ENCODE measurements at places on chromosomes 4 and X.

DNA sequence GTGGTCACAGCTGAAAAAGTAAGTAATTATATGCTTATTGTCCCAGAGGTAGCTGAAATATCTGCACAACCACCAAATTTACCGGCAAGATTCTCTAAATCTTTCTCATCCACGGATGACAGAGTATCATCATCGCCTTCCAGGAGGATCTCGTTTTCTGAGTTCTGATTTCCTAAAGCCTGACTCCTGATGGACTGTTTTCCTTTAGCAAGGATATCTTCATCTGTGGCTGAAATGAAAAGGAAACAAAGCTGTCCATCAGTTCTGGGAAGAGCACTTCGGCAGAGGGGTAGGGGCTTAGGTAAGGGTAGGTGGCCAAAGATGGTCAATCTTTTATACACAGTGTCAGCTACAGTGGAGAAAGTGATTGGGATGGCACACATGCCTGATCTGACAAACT lies 8.7 kb downstream of the MAB21L2 start:
- no peak for DNase-seq

- DNase-seq = no peak
Observed at GRCh38 chr4:173125216-173125812, 43.3 kb upstream of the GALNT7 start.

- no peak for DNase-seq
Observed at GRCh38 chr4:181200076-181200475, 1043.1 kb upstream of the TENM3 start.

DNA sequence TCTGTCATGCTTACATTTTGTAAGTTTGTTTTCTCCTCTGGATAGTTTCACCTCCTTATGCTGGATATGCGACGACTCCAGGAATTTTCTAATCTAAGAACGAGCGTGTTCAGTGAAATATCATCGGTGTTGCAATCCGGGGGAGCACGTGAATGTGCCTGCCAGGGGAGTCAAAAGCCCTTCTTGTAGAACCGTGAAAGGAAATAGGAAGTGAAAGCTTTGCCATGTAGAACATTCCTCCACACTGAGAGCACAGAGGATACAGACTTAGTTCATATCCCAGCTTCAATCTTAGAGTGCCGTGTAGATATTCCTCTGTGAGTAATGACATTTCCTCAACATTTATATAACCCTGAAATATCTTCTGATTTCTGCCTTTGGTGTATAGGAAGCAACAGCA lies 121.2 kb downstream of the VEGFC start:
- no peak for DNase-seq

GRCh38 chr4:152255437-152255836 lies 280.5 kb downstream of the FBXW7 start:
- DNase-seq = peak; percentile 20

DNA sequence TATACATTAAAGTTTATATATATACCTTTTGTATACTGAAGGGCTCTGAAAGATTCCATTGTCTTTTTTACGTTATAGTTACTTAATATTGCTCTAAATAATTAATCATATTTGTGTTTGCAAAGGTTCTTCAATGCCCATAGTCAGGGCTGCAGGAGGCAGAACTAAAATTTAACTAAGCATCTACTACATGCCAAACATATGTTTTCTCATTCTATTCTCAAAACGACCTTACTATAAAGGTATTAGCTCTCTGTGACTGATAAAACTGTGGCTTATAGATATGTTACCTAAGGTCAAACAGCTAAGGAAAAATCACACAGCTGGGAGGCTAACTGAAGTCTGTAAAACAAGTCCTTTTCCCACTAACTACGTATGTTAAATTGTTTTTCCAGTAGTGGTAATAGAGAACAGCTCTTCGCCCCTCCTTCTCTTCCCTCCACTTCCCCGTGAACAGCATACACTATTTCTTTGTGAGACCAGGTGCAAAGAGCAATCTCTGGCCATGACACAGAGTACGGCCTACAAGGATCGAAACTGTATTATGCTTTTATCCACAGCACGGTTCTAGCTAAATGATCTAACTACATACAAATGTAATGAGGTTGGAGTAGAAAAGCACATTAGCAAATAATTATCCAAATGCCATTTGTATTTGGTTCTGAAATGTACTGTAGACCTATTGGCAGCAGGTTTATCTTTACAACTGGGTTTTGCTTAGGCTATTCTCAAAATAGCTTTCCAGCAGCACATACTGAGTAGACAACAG lies 1.7 kb downstream of the CNOT6L start:
- no peak for DNase-seq

DNA sequence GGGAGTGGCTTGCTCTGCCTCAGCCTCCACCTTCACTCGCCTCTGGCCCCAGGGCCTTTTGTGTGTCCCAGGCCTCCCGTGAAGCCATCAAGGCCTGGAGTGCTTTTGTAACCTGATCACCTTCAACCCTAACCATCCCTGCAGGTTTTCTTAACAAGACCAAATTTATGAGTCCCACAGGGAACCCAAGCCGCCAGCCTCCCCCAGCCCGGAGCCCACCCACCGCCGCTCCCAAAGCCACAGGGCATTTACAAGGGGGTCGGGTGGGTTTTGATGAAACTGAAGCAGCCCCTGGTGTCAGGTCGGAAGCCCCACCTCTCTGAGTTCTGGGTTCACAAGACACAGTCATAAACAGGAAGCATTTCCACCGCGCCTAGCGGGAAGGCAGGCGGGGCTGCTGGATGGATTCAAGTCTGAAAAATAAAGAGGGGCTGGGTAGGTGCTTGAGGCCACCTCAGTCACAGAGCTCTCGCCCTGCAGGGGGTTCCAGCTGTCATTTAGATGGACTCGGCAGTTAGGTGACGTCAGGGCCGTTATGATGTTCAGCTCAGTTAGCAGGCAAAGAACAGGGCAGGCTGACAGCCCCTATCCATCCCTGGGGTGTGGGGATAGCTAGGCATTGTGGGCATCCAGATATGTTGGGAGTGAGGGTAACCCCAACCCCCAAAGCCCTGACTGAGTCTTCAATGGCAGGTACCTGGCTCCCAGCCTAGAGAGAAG lies 128.5 kb downstream of the BCOR start:
- peak; percentile 1 for DNase-seq

DNA sequence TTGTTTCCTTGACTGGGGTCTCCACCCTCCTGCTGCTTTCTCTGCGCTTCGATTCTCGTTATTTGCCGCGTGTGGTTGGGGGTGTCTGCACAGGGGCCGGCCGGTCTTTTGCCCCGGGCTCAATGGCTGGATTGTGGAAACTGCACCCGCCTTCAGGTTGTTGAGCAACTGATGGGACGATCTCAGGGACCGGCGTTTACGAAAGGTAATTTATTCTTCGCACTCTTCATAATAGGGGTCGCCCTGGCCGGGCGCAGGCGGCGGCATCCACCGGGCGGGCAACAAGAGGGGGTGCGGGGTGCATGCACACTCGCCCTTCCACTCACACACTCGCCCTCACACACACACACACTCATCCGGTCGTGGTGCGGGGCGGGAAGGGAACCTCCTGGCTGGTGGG lies 1.4 kb downstream of the ADGRL3 start:
- no peak for DNase-seq

- DNase-seq = no peak
Observed at GRCh38 chr4:16532240-16532970, 306.1 kb upstream of the TAPT1 start.

DNA sequence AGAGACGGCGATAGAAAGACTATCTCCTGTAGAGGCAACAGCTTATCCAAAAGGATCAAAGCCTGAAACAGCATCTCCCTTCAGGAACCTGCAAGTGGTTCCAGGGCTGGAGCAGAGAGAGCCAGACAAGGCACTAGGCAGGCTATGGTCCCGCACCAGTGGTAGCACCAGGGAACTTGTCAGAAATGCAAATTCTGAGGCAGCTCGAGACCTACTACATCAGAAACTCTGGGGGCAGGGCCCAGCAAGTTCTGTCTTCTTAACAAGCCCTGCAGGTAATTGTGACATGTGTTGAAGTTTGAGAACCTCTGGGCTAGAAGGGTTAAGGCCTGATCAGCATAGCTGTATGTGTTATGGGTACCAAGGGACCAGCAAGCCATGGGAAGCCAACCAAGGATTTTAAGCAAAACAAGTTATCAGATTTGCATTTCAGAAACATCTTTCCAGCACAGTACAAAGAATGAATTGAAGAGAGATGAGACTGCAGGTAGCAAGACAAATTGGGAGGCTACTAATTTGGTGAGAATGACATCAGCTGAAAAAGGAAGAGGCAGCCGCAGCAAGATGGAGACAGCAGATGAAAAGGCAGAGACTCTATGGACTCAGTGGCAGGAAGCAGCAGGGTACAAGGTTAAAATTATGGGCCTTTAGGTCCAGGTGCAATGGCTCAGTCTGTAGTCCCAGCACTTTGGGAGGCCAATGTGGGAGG lies 139.7 kb downstream of the TSPAN5 start:
- DNase-seq = no peak

GRCh38 chrX:101550751-101551379 lies 518 bp downstream of the ARMCX1 start:
- DNase-seq = no peak

DNA sequence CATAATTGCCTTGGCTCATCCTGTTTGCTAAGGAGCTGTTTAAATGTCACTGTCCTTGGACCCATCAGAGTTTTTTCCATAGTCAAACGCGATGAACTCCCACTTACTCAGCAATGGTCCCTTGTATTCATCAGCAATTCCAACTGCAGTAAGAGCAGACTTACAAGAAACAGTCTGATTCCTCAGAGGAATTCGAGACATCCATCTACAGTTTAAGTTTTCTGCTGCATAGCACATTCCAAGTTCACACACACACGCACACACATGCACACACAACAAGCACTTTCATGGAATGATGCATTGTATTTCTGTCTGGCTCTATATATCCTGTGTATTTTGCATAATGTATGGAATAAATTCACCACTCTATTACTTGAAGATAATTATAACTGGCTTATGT lies 32.7 kb upstream of the TMEM150C start:
- no peak for DNase-seq

DNA sequence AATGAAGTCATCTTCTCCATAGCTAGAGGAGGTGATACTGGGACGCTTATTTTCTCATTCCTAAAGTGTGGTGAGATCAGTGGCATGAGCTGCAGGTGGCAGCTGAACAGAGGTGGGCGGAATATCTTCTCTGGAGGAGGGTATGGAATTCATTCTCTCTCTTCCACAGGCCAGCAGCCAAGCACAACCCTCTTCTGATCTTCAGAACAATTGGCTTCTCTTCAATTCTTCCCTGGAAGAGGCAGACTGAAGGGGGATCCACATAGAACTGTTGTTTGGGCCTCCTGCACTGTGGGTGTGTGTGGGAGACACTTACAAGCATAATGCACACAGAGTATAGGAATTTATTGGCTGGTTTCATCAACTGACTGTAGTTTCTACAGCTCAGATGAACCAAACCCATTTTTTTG lies 180.4 kb upstream of the RASGEF1B start:
- DNase-seq = no peak

DNA sequence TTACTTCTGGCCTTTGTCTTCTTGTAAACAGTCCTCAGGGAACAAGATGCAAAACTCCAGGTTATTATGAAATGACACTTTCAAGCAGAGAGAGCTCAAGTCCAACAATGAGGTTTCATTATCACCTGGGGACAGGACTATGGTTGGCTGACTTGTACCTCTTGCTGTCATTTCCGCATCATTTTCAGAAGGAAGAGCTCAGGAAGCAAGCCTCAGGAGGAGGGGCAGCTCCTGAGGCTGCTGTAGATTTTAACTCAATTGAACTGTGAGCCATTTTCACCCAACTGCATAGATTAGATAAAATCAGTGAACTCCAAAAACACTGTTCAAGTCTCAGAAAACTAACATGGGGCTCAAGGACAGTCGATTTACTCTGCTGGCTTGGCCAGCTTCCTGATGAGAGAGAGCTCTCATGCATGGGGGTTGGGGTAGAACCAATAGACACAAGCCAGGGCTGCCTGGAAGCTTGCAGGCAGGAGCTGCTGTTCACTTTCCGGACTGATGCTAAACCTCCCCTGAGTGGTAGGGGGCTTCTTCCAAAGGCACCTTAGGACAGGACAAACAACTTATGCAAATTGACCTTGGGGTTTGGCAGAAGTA lies 23.6 kb downstream of the TMEM255A start:
- DNase-seq = no peak

DNA sequence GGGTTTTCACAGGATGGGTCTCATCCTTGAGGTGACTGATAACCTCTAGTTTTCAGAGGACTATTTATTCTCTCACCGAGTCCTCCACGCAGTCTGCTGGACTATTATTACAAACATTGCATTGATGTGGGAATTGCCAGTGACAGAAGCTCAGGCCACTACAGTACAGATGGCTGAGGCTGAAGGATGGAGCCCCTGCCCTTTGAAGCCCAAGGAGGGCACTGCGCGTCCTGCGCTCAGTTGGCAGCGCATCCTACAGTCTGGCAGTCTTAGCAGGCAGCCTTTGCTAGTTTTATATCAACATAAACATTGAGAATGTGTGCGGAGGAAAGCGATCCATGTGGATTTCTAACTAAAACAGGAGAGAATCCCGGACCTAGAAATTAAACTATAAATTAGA lies 1.5 kb upstream of the RELL1 start:
- no peak for DNase-seq

GRCh38 chr4:40856840-40857362 lies 107.1 kb downstream of the NSUN7 start:
- no peak for DNase-seq

GRCh38 chrX:71665747-71666146 lies 1.6 kb upstream of the LOC101059915 start:
- no peak for DNase-seq

DNA sequence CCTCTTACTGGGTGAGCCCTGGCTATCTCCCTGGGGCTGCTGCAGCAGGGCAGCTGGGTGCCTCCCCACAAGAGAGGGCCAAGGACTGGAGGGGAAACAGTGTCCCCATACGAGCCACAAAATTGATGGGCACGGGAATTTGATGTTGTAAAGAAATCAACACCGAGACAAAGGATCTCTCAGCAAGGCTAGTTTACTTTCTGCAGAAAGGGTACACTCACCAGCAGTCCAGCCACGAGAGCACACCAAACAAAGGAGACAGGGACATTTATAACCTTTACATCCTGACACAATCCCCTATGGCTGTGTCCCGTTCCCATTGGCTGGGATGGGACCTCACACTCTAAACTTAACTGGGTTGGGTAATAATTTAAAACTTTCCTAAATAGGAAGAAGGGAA lies 25.9 kb downstream of the METAP1 start:
- no peak for DNase-seq

DNA sequence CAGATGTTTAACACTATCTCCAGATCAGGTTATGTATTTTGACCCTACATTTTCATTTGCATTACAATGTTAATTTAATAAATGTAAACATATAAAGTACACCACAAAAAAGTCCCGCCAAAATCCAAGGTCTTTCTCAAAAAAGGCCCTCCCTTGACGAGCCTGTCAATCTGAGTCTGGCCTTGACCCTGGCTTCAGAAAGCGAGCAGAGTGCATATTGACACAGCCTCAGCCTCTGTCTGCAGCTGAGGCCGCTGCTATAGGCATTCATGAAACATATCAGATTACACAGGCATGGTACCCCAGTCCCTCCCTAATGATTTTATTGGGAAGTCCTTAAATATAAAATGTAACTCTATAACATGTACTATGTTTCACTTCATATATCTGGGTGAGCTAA lies 6.2 kb downstream of the MBNL3 start:
- no peak for DNase-seq
